GM13977 (cell line): ENCODE measurements at places on chromosomes 1 and 21.

- no peak for DNase-seq
These were observed 52.1 kb upstream of the ERRFI1 start for GRCh38 chr1:8078176-8078671.

- no peak for DNase-seq
These were observed 53.0 kb upstream of the CPLANE2 start for GRCh38 chr1:16289959-16290358.

DNA sequence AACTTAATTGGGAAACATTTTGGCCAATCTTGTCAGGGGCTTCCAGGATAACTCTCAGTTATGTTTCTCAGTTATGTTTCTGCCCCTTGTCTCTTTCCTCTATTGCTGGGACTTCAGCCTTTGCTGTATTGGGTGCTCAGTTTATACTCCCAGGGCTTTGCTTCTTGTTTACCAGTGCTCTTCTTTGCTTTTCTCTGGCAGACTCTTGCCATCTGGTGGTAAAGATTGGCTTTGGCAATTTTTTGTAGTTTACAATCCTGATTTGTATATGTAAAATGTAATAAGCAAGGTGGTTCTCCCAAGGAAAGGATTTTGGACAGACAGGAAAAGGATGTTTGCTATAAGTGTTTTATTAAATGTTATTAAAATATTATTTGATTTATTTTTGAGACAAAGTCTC lies 37.9 kb downstream of the FABP3 start:
- peak; percentile 33 for DNase-seq

GRCh38 chr21:36156815-36157670 lies at the start of gene DOP1B:
Gene DOP1B (plus strand): TSS chr21:36156824. CDS start chr21:36164734, 7,910 bp downstream.
- peak; percentile 54 for DNase-seq

GRCh38 chr1:217889401-217889800 lies 258.3 kb downstream of the SPATA17 start:
- DNase-seq = no peak

- no peak for DNase-seq
These were observed 889.0 kb upstream of the ADGRL4 start for GRCh38 chr1:79895573-79895972.

GRCh38 chr1:57605933-57606332 lies 182.1 kb upstream of the DAB1 start:
- DNase-seq = no peak

GRCh38 chr21:27526451-27526850 lies 559.6 kb upstream of the ADAMTS5 start:
- no peak for DNase-seq

DNA sequence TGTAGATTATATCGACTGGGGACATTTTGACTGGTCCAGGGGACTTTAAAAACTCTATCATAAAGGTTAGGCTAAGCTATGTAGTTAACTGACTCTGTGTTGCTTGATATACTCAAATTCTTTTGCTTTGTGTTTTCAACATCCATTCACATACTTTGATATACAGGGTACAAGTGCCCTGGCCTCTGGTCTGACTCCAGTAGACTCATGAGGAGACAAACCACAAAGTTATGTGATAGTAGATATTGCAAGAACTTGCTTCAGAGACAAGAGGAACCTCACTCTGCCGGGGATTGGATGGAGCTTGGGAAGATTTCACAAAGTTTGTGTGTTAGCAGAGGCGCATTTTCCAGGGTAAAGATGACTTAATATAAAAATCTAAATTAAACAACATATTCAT lies 1.3 kb downstream of the GORAB start:
- DNase-seq = no peak

DNA sequence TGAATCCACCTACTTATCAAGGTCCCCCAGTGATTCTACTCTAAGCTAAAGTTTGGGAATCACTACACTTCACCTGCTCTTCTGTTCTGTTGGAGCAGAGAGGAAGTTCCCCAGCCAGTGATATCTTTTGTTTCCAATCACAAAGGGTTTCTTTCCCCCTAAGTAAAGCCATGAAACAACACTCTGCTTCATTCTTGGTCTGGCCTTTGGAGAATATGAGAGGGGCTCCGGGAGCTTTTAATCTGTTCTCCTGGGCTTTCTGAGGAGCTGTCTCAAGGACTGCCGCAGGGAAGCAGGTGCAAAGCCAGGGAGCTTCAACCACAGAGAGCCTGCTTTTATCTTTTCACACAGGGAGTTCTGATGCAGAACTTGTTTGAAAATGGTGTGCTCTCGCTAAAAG lies 10.1 kb upstream of the SLAMF9 start:
- no peak for DNase-seq

- DNase-seq = no peak
These were observed 26.7 kb downstream of the DMAP1 start for GRCh38 chr1:44239961-44240371.

DNA sequence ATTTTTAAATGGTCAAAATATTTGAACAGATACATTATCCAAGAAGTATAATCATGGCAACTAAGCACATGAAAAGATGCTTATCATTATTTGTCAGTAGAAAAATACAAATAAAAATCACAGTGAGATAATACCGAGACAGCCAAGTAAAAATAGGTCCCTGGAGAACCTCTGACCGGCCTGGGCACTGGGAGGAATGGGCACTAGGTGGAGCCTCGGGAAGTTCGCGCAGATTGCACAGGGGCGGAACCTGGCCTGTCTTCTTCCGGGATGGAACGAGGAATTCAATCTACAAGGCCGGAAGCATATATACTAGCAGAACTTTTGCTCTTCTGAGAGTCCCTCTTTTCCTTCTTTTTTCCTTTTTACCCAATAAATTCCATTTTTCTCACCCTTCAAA lies 148.5 kb upstream of the CHRM3 start:
- no peak for DNase-seq

DNA sequence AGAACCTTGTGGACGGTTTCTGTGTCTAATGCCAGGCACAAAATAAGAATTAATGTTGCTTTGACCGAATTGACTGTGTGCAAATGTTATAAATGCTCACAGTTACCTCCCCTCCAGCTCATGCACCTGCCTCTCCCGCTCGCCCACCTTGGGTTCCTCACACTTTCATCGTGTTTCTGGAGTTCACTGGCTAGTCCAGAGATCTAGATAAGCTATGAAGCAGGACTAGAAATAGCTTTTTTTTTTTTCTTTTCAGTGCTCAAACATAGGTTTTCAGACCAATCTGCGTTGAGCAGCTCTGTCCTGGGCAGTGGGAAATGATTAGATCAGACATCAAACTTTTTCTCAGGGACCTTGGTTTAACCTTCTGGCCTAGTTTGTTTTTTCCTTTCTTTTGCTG lies 11.1 kb downstream of the TENT5C start:
- no peak for DNase-seq

DNA sequence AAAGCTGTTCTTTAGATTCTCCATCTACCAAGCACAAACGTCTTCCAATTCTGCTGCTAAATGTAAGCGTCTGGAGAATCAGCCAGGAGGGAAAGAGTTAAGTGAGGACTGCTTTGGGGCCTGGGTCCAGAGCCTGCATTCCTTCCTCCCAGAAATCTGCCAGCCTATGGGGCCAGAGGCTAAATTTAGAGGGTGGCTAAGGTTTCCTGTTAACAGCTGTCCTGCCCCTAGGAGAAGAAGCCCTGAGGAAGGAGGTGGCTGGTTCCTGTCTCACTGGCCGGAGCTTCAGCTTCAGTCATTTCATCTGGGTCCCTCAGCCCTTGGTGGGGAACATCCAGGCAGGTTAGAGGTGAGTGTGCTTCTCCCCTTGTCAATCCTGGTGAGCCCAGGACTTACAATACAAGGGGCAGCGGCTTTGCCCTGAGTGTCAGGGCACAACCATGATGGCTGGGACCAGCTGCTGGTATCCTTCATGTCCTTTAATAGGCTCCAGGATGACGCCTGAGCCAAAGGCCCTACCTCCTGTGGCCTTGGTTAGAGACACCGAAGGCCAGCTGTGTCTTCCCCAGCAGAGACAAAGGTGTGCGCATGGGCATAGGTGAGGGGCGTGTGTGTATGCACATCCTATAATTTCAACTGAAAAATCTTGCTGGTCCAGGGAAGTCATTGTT lies at the start of gene STYXL2:
STYXL2 (plus strand) TSS at position 230 of the 671 bp plus-strand sequence. CDS start 775 bp downstream, outside the sequence.
- DNase-seq = no peak

DNA sequence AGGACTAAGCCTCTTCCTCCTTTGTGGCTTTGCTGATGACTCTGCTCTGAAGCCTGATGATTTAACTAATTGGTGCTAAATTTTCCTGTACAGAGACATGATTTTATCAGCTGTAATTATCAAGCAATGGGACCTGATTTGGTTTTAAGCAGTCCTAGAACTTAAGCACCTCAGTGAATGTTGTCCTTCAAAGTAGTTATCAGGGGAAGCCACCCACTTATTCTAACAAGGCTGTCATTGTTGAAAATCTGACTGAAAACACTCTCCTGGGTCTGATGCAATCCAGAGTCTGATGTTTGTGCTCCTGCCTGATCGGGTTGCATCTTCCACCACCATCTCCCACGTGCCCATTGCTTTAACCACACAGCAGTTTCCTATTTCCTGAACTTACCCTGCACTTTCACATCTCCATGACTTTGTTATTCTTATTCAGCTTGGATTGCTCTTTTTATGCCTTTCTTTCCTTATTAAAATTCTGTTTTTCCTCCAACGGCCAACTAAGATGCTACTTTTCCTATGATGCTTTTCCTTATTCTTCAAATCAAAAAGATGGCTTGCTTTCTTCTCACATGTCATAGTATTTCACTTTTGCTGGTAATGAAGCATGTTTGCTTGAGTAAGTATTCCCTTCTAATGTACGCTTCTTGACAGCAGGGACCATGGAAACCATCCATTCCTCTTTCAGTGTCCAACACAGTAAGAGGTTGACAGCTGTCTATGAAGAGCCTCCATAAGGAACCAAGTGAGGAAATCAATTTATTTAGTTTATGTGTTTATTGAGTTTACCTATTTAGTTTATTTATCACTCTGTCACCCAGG lies 55.0 kb downstream of the S1PR1 start:
- DNase-seq = peak; percentile 37

GRCh38 chr1:243723458-243724043 lies 126.5 kb downstream of the AKT3 start:
- no peak for DNase-seq

DNA sequence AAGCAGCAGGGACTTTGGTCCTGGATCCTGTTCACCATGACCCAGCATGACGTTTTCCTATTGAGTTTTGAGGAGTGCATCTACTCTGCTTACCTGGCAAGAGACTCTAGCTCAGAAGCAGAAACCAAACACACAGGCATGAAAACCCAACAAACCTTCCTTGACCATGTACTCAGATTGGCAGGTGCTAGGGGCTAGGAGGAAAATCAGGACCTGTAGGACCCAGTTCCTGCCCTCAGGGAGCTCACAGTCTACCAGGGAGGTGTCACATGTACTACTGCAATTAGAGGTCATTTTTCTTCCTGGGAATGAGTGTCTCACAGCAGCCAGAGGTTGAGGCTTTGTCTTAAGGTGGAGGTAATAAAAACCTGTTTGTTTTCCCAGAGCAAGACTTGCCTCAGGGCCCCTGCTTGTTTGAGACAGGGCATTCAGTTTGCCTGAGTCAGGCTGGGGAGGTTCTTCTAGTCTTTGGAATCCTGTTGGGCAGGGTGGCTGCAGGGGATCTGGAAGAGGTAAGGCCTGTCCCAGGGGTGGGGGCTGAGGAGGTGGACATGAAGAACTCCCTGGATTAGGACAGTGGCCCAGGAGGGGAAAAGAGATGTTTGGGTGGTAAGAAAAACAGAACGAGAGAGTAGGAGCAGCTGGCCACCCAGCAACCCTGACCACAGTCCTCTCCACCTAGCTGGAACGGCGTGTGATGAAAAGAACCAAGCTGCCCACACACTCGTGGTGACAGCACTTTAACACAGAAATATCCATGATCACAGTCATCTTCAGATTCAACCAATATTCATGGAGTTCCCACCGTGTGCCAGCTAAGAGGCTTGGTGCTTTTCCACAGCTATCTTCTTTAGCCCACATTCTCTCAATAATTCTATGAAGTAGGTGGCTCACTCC lies 30.8 kb downstream of the IER5 start:
- DNase-seq = no peak

GRCh38 chr21:9735421-9735961 lies 785.9 kb upstream of the TPTE start:
- DNase-seq = no peak

GRCh38 chr1:178052650-178053461 lies 41.0 kb upstream of the RASAL2 start:
- no peak for DNase-seq

DNA sequence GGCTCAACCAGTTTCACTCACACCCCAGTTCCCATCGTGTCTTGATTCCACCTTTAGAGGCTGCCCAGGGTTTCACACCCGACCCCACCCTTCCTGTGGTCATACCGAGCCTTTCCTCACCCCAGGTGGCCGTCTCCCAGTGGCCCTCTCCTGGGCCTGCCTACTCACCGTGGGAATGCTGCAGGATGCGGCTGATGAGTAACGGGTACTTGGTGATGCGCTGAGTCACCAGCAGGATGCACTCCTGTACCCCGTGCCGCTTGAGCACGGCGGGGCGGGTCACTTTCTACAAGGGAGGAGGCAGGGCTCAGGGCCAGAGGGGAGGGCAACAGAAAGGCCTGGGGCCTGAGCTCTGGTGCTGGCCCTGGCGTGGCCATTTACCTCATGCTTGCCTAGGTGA lies 16.4 kb downstream of the ARHGEF2 start:
- no peak for DNase-seq

GRCh38 chr1:223010582-223011504 lies 132.2 kb downstream of the TLR5 start:
- DNase-seq = no peak

DNA sequence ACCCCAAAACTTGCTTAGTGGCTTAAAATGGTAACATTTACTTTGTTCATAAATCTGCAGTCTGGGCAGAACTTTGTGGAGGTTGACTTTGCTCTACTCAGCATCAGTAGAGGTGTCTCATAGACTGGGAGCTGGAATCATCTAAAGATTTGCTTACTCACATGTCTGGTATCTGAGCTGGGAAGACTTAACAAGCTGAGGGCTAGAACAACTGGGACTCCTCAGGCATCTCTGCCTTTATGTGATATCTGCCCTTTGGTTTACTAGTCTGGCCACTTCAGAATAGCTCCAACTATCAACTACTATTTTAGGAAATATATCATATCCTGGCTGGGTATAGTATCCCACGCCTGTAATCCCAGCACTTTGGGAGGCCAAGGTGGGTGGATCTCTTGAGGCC lies 82.5 kb downstream of the C4BPA start:
- DNase-seq = no peak

- DNase-seq = peak; percentile 67
These were observed 13.0 kb downstream of the CCDC190 start for GRCh38 chr1:162847839-162848453.

GRCh38 chr1:202351725-202352124 lies 3.2 kb downstream of the PPP1R12B start:
- no peak for DNase-seq

DNA sequence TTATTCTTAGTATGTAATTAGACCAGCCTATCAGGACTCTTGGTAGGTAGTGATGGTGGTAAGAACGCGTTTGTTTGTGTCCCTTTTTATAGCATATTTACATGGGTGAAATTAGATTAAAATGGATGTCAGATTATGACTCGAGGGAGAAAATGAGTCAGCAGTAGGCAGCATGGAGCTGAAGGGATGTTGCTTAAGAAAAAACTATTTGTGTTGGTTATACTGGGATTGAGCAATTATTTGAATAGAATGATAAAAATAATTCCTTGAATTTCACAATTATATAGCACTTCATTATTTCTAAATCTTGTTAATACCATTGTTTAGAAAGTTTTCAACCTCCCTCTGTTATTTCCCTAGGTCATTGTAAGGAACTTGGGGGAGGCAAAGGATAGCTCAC lies 348.8 kb downstream of the RYR2 start:
- DNase-seq = no peak
